Activated CD4-positive, CD25-positive, alpha-beta regulatory T cell treated with anti-CD3 and anti-CD28 coated beads, Interleukin-2, amount 50 U/mL, for 72 hours (primary cell): ENCODE measurements at places on chromosomes 6 and 20.
A peak's percentile ranks its signal among the peaks of the same experiment; 100 is the strongest.

GRCh38 chr20:64271636-64272035, 16.1 kb downstream of the PCMTD2 start:
- no peak for DNase-seq

GRCh38 chr20:51143652-51144051, 120.7 kb upstream of the KCNG1 start:
- no peak for DNase-seq

- no peak for DNase-seq
Observed at GRCh38 chr6:115617031-115617430, 443.7 kb downstream of the FRK start.

GRCh38 chr6:3013486-3013885, 13.8 kb downstream of the NQO2 start:
- DNase-seq: no peak

- DNase-seq: no peak
Observed at GRCh38 chr6:134516582-134516981, 198.7 kb upstream of the SGK1 start.

GRCh38 chr6:30167101-30167500, 3.8 kb downstream of the TRIM15 start:
- no peak for DNase-seq

- DNase-seq: no peak
Observed at GRCh38 chr6:91106083-91106482, 519.2 kb upstream of the MAP3K7 start.

GRCh38 chr20:47865912-47866311, 80.6 kb upstream of the SULF2 start:
- no peak for DNase-seq

GRCh38 chr20:50916257-50916656, 15.0 kb downstream of the ADNP start:
- no peak for DNase-seq

GRCh38 chr6:159328052-159328451, 158.9 kb downstream of the FNDC1 start:
- no peak for DNase-seq

- DNase-seq: peak; percentile 61
Observed at GRCh38 chr20:32483351-32484224, 101.5 kb downstream of the NOL4L start.

DNA sequence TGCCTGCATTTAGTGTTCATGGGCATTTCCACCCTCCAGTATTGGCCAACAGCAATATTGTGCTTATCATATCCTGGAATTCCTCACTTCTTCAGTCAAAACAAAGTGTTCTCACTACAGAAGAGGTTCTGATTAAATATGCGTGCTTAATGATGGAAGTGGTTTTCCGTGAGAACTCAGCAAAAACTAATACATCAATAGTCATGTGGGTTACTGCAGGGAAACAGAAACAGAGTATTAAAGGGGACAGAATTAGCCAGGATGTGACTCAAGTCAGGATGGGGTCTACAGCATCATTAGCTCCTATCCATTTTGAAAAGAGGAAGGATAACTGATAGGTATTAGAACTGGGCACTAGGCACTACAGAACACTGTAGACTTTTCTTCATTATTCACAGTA, 384.6 kb downstream of the CDKAL1 start:
- DNase-seq: no peak

GRCh38 chr20:62357681-62358080, 9.4 kb downstream of the LAMA5 start:
- DNase-seq: no peak

DNA sequence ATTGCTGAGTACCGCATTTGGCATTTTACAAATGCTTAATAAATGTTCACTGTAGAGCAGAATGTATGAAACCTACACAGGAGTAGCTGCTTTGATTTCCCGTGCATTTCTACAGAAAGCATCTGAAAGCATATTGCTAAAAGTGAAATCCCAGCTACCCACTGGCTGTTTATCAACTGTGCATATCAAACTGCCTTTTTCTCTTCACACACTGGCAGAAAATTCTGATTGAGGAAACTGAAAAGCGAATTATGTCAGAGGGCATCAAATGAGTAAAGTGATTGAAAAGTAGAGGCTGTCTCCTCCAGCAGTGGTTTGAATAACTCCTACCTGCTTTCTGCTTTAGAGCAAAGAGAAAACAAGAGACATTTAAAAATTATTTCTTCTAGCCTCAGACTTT, 28.0 kb downstream of the STX11 start:
- DNase-seq: no peak

DNA sequence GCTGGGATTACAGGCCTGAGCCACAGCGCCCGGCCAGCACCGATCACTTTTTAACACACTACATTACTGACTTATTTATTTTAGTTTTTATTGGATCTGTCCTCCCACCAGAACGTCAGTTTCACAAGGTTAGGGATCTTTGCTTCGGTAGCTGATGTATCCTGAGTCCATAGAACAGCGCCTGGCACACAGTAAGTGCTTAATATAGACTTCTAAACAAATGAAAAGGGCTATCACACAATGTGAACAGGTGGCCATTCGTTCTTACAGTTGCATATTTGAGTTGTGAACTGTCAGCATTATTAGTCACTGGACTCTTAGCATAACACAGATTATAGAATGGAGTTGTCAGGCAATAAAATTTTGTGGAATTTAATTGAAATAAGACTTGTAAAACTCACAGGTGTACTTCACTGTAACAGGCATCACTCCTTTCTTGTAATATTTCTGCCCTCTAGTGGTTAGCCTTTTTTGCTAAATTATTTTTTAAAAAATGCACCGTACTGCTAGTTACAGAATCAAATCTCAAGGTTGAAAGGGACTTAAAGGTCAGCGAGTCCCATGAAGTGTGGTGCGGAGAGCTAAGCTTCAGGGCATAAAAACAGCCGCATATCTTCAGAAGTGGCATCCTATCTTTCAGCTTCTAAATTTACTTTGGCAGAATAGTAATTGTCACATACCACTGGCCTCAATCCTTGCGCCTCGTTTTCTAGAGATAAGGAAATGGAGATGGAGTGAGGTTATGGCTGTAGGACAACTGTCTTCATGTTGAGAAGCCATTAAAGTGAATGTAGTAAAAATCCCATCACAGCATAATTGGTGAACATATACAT, 3.4 kb upstream of the TBC1D7 start:
- DNase-seq: no peak

- no peak for DNase-seq
Observed at GRCh38 chr6:13517116-13517515, 29.7 kb upstream of the GFOD1 start.

DNA sequence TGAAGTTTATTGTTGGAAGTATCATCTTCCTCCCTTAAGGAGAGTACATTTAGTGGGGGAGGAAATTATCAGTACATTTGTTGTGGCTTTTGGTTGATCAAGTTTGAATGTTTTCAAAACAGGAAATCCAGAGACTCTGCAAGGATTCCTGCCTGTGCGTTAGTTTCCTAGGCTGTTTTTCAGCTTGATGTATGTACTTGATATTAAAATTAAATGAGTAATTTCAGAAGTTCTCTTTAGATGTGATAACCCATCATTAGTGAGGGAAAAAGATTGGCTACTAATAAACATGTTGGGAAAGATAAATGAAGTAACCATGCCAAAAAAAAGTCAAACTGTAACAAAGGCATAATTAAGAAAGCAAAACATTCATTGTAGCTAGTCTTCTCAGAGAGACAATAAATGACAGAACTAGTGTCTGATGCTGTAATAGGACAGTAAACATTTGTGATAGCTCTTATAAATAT, 88.0 kb upstream of the TULP1 start:
- no peak for DNase-seq

- no peak for DNase-seq
Observed at GRCh38 chr6:45678285-45678607, 300.5 kb upstream of the SUPT3H start.

DNA sequence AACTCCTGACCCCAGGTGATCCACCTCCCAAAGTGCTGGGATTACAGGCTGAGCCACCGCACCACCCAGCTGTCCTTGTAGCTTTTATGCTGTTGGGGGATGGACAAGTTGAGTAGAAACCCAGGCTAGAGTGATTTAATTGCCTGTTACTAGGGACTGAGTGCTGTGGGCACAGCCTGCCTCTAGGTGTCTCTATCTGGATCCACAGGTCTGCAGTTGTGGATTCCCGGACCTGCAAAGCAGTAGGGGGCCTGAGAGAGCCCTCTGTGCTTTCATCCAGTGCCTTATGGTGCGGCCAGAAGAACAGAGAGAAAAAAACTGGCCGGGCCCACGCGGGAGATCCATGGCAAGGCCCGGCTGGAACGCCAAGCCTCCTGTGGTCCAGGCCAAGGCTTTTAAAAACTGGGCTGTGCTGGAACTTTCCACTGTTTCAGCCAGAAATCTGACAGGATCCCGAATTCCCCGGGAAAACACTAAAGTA, 5.2 kb downstream of the SIRPA start:
- no peak for DNase-seq
